Activated CD4-positive, alpha-beta T cell treated with anti-CD3 and anti-CD28 coated beads, Interleukin-2, Interleukin-6, amounts not matched to agents 100 ng/mL and 50 ng/mL, durations not matched to agents 16 hours and 8 hours (primary cell): ENCODE measurements at places on chromosomes 7 and 10.

- DNase-seq, result no peak
Measured at GRCh38 chr7:96093435-96093834, 228.5 kb downstream of the SLC25A13 start.

GRCh38 chr10:119700321-119700954, 25.4 kb upstream of the INPP5F start:
- DNase-seq, result no peak

DNA sequence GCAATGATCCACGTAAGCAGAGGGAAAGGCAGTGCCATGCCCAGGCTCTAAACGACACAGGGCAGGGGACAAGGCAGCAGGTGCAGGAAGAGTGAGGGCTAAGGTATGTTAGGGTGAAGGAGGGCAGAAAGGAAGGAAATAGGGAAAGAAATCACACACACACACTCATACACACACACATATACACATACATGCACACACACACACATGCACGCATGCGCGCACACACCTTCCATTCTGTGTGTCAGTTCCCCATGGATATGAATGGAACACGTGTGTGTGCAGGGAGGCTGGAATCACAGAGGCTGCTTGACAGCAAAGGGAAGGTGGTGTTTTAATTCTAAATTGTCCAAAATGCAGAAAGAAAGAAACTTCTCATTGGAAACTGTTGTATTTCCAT, 6.2 kb upstream of the PHYH start:
- DNase-seq, result no peak

GRCh38 chr7:130560972-130561371, 69.1 kb downstream of the MEST start:
- DNase-seq, result peak; percentile 15

DNA sequence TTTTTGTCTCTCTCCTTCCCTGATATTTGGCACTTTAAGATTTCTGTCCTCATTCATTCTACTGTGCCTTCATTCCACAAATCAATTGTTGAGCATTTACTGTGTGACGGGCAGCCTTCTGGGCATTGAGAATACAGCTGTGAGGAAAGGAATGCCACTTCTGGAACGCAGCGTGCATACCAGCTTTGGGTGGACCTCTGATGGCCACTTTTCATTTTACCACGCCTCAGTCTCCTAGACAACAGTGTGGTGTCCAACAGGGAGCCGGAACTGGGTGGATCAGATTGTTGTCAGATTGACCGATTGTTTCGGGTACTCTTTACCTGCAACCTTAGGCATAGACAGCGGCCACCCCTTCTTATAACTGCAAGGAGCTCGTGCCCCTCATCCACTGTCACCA, 222.7 kb upstream of the DPP6 start:
- DNase-seq, result no peak

GRCh38 chr7:125775317-125775716, 845.7 kb upstream of the POT1 start:
- no peak for DNase-seq
